ENCODE measurements at places on chromosomes 4 and X. TPM values are rescaled to one million over a fixed set of nuclear protein-coding genes. Genes with fewer than 3 reads are reported as not detected.

MAGEC3 gene
- not detected for total RNA-seq

EDNRA gene
- 99.7 TPM for total RNA-seq

FAAH2 gene
- 7.3 TPM for total RNA-seq

ESX1 gene
- not detected for total RNA-seq

CABS1 gene
- total RNA-seq = not detected

RHOXF1 gene
- total RNA-seq = not detected

All from lung (tissue), 17 donors.